Inflammatory macrophage (primary cell): ENCODE measurements at places on chromosomes 4 and X.

DNA sequence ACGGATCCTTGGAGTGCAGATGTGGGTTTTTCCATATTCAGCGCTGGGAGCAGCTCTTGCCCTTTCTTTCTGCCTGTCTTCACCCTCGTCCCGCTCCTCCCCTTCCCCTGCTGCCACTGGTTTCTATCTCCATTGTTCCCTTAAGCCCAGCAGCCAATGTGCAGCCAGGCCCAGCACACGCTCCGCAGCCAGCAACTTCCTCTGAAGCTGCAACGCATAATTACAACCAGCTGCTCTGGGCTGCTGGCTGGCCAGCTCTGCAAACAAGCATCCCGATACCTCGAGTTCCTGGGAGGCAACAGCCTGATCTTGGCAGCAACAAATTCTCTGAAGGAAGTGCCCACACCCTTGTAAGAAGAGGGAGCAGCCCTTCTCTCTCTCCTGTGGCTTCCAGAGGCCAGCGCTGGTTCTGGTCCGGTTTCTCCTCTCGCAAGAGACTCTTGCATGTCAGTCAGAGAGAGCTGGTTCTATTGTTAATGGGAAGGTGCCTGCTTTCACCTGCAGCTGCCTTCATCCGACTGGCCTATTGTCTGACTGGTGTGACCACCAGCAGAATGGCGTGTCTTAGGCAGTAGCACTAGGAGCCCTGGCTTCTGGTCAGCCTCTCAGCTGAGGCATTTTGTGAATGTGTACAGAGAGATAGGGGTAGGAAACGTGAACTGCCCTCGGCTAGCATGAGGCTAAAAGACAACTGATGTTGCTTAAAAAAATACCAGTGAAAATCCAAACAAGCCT lies 83.8 kb upstream of the MAML3 start:
- peak; percentile 84 for DNase-seq

DNA sequence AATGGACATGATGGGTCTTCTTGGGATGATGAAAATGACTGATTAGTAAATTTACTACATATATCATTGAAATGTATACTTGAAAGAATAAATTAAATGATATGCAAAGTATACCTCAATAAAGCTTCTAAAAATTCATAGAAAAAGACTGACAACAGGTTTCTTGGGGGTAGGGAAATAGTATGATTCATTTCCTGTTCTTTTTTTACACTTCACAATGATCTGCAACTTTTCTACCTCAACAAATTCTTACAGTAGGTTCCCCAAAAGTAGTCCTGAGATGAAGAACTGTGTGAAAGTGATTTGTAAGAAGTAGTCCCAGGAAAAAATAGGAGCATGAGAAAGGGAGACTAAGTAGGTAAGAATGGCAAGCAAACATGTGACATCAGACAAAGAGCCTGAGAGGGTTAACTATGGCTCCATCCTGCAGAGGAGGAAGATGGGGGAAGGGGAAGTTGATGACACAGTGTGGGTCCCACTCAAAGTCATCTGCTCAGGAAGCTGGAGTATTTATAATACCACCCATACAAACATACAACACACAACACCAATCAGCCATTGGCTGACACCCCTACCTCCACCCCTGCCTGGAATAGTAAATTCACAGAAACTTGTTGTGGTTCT lies 73.9 kb downstream of the ARHGAP6 start:
- DNase-seq = peak; percentile 55

DNA sequence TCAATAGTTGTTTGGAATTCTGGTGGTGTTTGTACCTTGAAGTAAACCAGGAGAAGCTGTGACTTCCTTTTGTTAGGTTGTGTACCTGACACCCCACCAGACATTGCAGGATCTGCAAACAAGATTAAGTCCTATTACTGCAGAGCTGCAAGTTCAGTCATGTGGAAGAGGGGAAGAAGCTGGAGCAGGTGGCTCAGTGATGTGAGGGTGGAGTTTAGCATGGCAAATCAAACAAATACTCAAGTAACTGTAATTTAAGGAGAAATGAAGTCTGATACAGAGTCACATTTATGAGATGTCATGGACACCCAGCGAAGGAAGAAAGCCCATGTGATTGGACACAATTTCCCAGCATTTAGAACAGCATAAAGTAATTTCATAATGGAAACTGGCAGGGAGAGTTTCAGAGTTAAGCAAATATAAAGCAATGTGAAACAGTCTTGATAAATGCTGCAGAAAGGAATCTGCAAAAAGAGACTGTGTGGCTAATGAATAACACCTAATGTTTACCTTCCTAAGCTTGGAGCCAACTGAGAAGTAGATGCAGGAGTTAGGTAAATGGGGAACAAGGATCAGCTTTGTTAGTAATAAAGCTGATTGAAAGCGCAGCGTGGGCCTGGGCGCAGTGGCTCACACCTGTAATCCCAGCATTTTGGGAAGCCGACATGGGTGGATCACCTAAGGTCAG lies 249.1 kb downstream of the GBA3 start:
- DNase-seq = no peak

DNA sequence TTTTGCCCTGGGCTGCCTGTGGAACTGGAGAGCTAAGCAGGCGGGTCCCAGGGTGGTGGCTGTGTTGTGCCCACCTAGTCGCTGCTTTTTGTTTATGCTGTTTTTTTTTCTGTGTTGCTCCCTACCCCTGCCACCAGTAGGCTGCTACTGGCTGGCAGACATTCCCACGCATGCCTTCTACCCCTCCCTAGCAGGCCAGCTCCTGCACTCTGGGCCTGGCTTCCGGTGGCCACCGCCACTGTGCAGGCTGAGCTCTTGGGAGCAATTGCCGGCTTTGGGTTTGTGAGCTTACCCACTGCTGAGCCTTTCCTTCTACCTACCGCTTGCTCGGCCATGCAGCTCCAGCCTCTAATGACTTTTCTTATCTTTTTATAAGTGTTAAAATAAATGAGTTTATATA lies 57.6 kb downstream of the RBM46 start:
- DNase-seq = no peak
